ENCODE measurements at places on chromosomes 6 and 20.

GRCh38 chr6:158413814-158414565 is 101.7 kb downstream of the TULP4 start:
- no peak for DNase-seq

DNA sequence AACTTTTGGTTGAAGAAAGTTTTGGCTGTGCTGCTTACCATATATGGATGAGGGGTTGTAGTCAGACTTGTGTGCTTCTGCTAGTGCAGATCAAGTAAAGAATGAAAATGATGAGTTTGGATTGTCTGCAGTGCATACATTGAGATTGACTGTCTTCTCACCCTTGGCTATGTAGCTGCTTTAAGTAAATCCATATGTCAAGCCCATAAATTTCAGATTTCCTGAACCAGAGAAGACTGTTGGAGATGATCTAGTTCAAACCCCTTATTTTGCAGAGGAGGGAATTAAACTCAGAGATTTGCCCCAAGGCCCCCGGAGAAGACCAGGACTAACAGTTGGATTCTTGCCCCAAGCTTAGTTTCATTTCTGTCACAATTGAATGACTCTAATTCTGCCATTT is 67.2 kb downstream of the PKIB start:
- no peak for DNase-seq

GRCh38 chr6:67881706-67882065 is 753.4 kb upstream of the ADGRB3 start:
- no peak for DNase-seq

GRCh38 chr6:56745971-56746370 is 103.3 kb upstream of the DST start:
- DNase-seq: no peak

DNA sequence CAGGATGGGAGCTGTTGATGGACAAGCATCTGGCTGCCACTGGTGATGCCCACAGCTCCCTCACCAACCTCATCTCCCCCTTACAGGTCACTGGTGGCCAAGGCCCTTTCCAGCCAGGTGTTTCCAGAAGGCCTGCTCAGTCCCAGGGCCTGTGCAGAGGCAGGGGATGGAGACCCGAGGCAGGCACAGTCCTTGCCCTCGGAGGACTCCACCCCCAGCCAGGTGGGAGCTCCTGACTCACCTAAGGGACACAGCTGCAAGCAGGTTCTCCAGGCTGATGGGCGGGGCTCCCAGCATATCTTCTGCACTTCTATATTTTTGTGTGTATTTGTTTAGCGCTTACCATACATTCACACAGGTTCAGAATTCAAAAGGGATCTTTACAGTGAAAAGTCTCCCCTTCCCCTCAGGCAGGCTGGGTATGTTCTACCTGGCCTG is 17.4 kb downstream of the PRPH2 start:
- DNase-seq: no peak

- peak; percentile 43 for DNase-seq
Measured at GRCh38 chr6:33987531-33988021, 158.3 kb downstream of the GRM4 start.
